ENCODE measurements at places on chromosomes 5 and 9.

DNA sequence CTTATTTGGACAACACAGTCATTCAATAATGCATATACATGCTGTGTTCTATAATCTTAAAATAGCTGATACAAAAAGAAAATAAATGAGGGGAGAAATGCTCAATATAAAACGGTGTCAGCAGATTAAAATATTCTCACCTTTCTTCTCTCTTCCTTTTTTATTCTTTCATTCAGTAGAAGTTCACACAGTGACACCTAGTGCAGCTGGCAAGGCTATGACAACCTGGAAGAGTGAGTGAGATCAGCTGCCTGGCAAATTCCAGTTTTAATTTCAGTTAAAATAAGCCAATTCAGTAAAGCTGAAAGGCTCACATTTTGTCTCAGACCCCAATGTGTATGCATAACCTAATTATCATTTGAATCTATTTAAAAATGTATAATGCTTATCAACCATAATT is 150.3 kb downstream of the RASEF start:
- DNase-seq: no peak

GRCh38 chr5:68661237-68661636 is 432.6 kb upstream of the SLC30A5 start:
- DNase-seq: no peak

DNA sequence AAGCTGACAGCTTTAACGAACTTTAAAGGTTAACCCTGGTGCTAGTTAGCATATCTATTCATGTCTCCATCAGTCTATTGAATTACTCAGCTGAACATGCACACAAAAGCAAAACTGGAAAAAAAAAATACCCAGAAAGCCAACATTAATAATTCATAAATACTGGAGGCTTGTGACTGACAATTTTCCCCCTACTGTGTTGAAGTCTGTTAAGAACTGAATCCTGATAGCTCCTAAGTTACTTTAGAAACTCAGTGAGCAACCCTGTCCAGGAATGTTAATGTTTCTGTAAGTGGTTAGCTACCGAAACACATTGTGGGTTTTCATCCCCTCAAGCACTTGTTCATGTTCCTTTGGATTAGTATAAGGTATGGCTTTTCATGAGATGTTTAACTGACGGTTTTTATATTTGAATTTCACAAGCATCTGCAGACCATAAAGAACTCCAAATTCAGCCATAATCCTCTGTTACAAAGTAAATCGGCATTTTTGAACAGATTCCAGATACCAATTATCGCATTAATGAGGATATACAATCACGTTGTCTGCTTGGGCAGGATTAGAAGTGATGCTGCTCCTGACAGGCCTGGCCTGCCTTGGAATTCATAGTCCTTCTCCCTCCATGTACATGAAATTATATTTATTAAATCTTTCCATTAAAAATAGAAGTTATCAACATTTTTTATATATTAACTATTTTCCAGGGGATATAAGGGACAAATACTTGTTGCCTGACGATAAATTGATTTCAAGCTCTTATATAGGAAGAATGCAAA is 331.2 kb downstream of the TLE4 start:
- no peak for DNase-seq

- DNase-seq: peak; percentile 10
Measured at GRCh38 chr9:36995927-36996705, 38.0 kb downstream of the PAX5 start.

DNA sequence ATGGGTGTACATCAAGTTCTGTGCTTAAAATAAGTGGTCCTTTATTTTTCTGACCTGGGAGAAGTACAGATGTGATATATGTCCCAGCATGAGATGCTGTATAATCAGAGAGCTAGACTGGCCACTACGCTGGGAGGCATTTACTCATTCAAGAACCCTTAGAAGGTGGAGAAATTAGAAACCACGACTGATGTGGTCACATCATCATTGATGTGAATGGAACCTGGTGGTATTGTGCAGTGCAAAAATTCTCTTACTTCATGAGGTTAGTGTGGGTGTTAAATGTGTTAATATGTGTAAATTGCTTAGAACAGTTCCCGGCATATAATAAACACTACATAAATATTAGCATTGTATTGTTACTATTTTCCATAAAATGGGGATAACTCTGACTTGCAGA is 69.5 kb upstream of the CKMT2 start:
- no peak for DNase-seq

- DNase-seq: no peak
Measured at GRCh38 chr5:102537011-102537410, 38.2 kb upstream of the SLCO6A1 start.

GRCh38 chr5:43571237-43571636 is 14.4 kb upstream of the PAIP1 start:
- no peak for DNase-seq

- no peak for DNase-seq
Measured at GRCh38 chr5:78993165-78993564, 8.1 kb upstream of the ARSB start.

Measured in glomerular endothelial cell (primary cell).